Activated naive CD4-positive, alpha-beta T cell treated with anti-CD3 and anti-CD28 coated beads, Interleukin-2, amount 10 ng/mL, durations not matched to agents 7 days and 5 days (primary cell): ENCODE measurements at places on chromosomes 11 and 22.

- DNase-seq = no peak
Observed at GRCh38 chr11:128783513-128783912, 83.6 kb downstream of the KCNJ1 start.

GRCh38 chr11:115974703-115975102, 470.5 kb upstream of the CADM1 start:
- DNase-seq = no peak

DNA sequence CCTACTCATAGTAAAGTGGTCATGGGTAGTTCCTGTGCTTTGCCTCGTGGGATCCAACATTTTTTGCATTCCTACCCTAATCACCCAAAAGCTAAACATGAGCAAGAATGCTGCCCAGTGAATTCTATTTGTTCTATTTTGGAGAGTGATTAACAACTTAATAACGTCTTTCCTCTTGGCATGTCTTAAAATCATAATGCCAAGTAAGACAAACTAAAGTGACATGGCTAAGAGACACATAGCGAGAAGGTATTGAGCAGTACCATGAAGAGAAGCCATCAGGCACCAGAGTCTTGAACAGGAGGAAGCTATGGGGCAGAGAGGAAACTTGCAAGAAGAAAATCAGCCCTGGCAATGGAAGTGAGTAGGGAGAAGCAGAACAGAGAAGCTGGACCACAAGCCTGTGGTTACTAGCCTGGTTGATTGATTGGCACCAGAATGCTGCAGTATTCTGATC, 32.0 kb downstream of the EXPH5 start:
- DNase-seq = no peak

DNA sequence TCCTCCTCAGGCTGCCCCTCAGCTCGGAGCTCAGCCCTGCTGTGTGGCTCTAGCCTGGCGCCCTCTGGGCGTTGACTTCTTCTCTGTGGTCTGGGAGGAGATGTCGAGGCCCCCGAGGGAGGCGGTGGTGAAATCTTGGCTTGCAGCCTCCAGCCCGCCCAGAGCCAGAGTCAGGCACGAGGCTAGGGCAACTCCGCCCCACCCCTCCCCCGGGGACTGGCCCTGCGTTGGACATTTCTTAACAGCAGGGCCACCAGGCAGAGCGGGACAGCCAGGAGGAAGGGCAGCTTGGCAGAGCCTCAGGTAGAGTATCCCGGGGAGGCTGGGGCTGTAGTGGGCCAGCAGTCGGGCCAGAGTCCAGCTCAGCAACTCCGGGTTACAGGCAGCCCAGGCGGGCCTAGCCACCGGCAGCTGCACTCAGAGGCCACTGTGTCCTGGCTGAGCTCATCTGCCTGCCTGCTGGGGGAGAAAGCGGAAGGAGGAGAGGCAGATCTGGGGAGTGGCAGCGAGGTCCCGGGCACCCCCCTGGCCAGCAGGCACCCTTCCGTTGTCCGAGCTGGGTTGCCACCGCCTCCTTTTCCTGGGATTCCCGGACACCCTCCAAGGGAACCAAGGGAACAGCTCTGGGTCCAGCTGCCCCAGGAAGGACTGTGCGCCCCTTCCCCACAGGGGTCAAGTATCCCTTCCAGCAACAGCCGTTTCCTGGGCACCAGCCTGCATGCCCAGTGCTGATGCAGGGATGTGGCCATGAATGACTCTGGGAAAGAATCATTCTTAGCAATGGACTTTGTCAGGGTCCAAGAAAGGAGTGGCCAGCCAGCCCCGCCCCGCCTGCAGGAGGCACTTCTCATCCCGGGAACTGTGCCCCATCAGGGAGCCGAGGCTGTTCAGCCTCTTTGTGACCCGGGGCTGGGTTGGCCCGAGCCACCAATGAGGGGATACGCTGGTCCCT, at the start of gene ALDH3B1:
ALDH3B1 (plus strand) TSS at position 238 of the 952 bp plus-strand sequence. CDS start 4,971 bp downstream, outside the sequence.
- no peak for DNase-seq

- DNase-seq = no peak
Observed at GRCh38 chr11:12298610-12299009, 78.8 kb upstream of the PARVA start.

DNA sequence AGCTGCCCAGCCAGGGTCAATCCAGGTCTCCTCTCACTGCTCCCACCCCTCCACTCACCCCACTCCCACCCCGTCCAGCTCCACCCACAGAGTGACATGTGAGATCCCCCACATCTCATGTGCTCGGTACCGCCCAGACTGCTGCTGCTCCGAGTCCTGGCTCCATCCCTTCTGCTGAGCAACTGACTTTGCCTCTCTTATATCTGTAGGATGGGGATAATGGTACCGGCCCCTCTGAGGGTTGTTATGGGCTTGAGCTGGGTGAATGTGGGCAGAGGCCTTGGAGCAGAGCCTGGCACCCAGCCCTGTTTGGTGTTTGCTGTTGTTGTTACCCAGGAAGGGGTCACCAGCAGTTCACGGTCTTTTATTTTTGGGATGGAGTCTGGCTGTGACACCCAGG, 77.0 kb downstream of the ST3GAL4 start:
- no peak for DNase-seq

DNA sequence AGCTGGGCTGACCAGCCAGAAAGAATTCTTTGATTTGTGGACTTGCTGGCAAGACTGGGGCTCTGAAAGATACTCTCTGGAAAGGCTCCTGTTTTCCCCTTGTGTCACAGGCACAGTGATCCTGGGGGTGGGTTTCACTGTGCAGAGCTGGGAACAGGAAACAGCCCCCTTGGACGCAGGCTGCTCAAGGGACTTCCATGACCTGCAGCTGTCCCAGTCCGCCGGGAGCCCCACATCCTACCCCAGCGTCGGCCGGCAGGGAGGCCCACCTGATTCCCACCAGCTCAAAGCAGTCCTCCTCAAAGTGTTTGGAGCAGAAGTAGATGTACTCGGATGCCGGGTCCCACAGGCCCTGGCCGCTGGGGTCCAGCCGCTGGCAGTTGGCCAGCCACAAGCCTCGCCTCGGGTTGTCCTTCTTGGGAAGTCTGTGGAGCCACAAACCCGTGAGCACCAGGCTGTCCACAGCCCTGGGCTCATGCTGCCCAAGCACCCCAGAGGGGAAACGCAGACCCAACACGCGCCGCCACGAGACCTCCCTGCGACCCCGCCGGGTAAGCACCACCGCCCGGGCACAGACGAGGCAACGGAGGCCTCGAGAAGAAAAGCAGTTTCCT, 824 bp downstream of the THAP7 start:
- no peak for DNase-seq

- DNase-seq = no peak
Observed at GRCh38 chr22:18966748-18967147, 30.7 kb upstream of the PRODH start.

DNA sequence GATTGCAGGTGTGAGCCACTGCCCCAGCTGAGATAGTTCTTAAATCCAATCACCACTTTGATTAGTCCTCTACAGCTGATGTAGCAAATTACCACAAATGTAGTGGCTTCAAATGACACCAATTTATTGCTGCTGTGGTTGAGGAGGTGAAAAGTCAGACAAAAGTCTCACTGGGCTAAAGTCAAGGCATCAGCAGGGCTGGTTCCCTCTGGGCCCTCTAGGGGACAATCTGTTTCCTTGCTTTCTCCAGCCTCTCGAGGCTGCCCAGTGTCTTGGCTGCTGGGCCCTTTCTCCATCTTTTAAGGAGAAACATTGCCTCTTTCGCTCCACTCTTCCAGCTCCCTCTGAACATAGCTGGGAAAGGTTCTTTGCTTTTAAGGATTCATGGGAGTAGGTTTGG, 50.5 kb upstream of the SHANK2 start:
- peak; percentile 5 for DNase-seq

GRCh38 chr22:25509374-25509791, 55.1 kb upstream of the GRK3 start:
- no peak for DNase-seq

- DNase-seq = no peak
Observed at GRCh38 chr11:96335388-96335787, 7.6 kb downstream of the MAML2 start.

GRCh38 chr11:112541140-112542046, 280.7 kb upstream of the PLET1 start:
- DNase-seq = no peak
